ENCODE measurements at places on chromosomes 2 and 18.
A peak's percentile ranks its signal among the peaks of the same experiment; 100 is the strongest.

GRCh38 chr18:55627007-55627406, 39.0 kb upstream of the TCF4 start:
- DNase-seq = peak; percentile 8

DNA sequence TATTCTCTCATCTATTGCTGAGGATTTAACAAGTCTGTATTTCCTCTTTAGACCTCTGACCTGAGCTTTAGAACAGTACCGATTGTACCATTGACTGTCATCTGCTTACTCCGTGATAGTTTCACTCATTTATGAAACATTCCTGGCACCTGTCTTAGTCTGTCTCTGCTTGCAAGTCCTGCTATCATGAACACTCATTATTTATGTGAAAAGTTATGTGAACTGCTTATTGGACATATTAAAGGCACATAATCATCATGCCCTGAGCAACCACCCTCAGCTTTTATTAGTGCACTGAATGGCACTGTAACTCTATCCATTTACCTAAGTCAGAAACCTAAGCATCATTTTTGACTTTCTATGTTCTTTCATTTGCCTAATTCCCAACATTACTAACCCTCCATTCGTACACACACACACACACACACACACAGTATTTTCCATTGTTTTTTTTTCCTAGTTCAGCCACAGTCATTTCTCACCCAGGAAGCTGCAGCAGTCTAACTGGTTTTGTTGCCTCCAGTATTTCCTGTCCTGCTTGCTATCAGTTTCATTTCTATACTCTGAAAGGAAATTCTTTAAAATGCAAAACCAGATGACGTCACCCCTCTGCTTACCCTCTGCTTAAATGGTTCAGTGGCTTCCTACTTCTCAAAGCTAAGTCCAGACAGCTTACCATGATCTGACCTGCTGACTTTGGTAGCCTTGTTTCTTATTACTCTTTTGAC, 146.1 kb downstream of the HAUS1 start:
- DNase-seq = peak; percentile 58

GRCh38 chr2:148096012-148096411, 75.1 kb downstream of the MBD5 start:
- DNase-seq = no peak

- DNase-seq = no peak
These were observed 130.9 kb upstream of the GLI2 start for GRCh38 chr2:120604767-120605166.

DNA sequence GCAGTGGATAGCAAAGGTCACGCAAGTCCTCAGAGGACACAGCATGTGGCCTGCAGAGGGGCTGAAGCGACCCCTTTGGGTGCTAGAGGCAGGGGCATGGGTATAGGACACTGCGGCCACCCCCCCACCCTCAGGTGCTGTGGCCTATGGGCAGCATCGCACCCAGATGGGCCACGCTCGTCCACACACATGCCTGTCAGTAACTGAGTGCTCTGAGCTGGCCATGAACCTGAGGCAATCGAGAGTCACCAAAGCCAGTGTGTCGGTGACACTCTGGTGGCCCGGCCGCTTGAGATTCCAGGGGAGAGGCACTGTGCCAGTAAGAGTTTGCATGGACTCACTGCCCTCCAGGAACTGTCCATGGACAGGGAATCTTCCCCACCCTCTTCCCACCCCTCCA, 22.7 kb upstream of the PTPN2 start:
- DNase-seq = peak; percentile 41

DNA sequence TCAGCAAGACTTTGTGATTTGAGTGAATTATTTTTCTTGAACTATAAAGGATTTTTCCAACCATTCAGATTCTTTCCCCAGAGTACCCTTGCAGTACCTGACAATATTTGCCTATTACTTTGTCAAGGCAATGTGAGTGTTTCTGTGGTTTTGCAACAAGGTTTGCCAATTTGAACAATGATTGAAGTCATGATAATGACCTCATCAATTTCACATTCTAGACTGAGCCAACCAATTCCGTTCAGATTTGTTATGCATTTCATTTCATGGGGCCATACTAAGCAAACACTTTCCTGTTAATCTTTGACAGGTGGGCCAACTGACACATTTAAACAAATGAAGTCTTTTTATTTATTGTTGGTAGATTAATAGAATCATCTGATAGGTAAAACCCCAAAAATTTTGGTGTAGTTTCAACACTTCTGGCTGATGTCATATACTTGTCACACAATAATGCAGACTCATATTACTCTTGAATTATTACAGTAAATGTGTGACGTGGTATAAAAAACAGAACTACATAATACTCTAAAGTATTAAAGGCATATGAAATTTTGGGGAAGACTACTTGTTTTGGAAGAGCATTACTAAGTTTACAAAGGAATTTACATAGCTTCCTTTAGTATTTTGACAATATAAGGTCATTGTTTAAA, 526.4 kb downstream of the DPP10 start:
- DNase-seq = no peak

DNA sequence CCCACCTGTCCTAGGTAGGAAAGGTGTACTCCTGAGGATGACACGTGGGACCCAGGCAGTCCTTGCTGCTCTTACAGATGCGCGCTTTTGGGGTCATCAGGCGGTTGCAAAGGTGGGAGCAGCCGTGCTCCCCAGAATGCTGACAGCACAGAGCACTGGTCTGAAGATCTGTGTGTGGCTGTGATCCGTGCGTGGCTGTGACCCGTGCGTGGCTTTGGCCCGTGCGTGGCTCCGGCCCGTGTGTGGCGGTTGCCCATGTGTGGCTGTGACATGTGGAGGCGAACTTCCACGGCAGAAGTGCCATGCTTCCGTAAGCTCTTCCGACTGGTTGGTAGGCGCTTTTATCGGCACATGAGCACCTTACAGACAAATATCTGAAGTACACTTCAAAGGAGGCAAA, 270.0 kb downstream of the AGAP1 start:
- DNase-seq = no peak

DNA sequence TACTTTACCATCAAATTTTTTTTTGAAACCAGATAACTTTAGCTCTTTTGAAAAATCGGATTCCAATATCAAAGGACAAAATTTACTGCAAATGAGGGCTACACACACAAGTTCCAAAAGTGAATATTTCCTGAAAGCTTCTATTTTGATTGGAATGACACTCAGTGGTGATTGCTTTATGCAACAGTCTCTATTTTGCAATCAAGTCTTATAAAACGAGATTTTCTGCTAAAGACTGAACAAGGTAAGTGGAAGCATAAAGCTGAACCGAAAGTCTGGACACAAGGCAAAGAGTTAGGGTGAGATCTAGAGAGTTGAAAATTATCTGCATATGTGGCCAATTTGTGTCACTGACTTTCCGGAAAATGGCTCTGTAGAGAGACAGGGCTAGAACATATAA, 145.0 kb upstream of the OSR1 start:
- no peak for DNase-seq

DNA sequence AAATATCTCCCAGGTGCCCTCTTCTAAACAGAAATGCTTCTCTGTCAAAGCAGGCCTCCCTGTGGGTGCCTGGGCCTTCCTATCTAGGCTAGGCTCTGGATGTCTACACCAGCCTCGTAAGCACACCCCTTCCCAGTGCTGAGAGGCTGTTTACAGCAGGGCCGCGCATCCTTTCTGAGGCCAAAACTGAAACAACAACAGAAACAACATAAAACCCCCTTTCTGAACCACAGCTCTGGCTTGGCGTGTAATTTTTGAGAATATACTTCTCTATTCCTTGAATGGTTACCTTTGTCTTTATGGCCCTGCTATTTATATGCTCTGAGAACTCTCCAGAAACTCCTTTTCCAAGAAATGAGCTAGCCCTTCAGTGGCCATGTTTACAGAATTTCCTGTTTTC, 118.4 kb downstream of the BCL2L11 start:
- no peak for DNase-seq

- no peak for DNase-seq
These were observed 6.5 kb downstream of the KCNJ3 start for GRCh38 chr2:154704991-154705390.

- DNase-seq = no peak
These were observed 242.1 kb upstream of the MYT1L start for GRCh38 chr2:2573205-2573604.

GRCh38 chr18:55179835-55180234, 220.6 kb upstream of the CCDC68 start:
- no peak for DNase-seq

DNA sequence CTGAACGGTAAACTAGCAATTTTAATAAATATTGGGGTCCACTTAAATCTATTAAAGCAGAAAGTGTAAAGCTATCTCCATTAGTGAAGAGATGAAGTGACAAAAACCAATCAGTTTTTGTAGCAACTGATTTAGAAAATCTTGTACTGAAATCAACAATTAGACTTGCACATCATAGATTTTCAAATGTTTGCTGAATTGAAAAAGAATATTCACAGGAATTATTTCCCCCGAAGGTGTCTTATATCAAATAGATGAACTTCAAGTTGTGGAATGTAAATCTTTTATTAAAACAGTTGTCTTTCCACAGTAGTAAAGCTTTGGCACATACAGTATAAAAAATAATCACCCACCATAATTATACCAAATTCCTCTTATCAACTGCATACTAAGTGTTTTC, 48.7 kb downstream of the ATIC start:
- DNase-seq = no peak

GRCh38 chr2:54611830-54612545, 111.5 kb upstream of the EML6 start:
- no peak for DNase-seq

DNA sequence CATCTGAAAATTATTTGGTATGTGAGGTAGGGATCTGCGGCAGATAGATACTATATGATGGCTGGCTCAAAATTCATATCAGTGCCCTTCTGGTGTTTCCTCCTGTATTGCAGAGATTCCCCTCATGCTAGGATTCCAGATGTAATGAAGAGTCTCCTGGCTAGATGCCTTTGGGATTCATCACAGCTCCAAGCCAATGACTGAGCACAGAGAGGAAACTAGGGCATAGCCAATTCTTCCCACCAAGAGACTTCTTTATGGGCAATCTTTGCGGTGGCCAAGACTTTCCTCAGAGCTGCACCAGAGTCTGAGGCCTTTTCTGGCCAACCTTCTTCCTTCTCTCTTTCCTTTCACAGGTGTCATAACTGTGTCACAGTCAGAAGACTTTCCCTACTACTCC, 25.5 kb upstream of the CIB4 start:
- no peak for DNase-seq

DNA sequence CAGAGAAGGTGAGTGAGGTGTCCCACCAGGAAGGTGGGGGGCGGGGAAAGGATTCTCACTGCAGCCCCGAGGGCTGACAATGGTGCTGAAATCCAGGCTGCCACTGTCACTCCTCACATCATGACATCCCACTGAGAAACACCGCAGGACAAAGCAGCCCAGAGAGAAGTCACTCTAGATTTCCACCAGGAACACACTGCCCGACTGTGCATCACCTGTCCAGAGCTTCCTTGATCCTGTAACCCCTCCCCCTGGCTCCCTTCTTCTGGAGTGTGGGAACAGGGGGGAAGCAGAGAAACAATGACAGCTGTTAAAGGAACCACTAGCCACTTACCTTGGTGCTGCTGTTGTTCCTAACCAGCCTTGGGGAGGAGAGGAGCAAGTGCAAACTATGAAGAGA, 69.9 kb downstream of the MRO start:
- DNase-seq = no peak

DNA sequence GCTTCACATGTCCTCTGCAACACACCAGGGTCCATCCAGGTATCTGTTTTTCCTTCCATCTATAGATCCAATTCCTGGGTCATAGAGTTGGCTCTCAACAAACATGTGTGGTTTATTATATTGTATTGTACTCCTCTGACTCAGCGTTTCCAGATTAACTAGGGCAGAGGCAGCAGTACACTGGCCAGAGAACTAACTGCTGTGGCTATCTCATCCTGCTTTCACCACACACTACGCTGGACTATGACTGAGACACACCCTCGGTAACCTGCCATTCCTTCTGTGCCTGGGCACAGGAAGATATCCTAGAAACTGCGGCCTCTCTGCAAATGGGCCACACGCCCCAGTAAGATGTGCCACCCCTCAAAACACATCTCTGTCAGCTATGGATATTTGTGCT, 159.8 kb upstream of the STK17B start:
- no peak for DNase-seq

Data from hepatic stellate cell (primary cell).